ENCODE measurements at places on chromosomes 12 and 14.

GRCh38 chr12:110117956-110118685 is 6.0 kb upstream of the IFT81 start:
- DNase-seq, result no peak

DNA sequence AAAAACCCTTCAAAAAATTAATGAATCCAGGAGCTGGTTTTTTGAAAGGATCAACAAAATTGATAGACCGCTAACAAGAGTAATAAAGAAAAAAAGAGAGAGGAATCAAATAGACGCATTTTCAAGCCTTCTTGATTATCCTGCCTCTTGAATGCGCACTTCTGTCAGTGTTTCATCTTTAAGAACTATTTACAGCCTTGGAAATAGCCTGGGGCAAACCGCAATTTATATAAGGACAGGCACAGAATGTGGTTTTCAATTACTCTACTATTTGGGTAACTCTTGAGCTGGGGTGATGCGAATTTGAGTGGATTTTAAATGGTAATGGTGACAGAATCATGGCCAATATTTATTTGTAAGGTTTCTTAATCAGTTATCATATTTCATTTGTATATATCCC is 179.1 kb upstream of the OTX2 start:
- DNase-seq, result no peak

DNA sequence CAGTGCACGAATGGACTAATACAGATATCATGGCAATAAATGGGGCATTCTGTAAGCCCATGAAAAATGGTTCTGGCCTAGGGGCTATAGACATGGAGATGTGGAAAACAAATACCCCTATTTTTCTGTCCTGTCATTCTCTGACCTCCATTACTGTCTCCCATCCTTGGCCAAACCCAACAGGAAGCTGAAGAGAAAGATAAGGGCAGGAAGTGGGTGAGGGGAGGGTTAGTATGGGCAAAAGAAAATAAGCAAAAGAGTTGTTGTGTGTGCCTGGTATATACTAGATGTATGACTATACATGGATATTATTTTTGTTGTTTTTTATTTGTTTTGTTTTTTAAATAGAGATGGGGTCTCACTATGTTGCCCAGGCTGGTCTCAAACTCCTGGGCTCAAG is 339.3 kb downstream of the PCNX1 start:
- no peak for DNase-seq

DNA sequence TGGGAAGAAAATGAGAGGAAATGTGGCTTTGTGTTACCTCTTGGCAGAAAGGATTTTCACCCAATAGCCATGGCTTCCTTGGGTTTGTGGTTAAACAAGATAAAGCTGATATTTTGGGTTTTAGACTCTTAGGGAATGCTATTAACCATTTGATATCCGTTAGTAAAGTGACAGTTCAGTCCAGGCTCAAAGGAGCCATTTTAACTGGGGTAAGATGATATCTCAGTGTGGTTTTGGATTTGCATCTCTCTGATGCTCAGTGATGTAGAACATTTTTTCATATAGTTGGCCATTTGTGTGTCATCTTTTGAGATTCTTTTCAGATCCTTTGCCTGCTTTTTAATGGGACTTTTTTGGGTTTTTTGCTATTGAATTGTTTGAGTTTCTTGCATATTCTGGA is 30.1 kb downstream of the IFT43 start:
- DNase-seq, result no peak

Data from hypothalamus (tissue), 51 donors.